IMR-90 (cell line): ENCODE measurements at places on chromosomes 16 and 17. TPM values are rescaled to one million over a fixed set of nuclear protein-coding genes. Genes with fewer than 3 reads are reported as not detected.

The PDE6G gene
- polyA plus RNA-seq, result 1.3 and 2.7 TPM in 2 replicates

The HCRT gene
- not detected in 2 replicates for polyA plus RNA-seq

The GAS2L2 gene
- polyA plus RNA-seq, result 0.02 and 0.03 TPM in 2 replicates

The TMEM114 gene
- polyA plus RNA-seq, result not detected in 2 replicates

The SLC46A1 gene
- 3.9 and 4.0 TPM in 2 replicates for polyA plus RNA-seq

GRCh38 chr17:8709006-8709405, 35.6 kb downstream of the CCDC42 start:
- H3K4me3 ChIP-seq, result no peak overlapping the region
- H3K36me3 ChIP-seq, result no peaks in the 10 kb centered on the region
- H3K27me3 ChIP-seq, result no peaks in the 10 kb centered on the region
- H3K4me1 ChIP-seq, result no peaks in the 10 kb centered on the region
- H3K27ac ChIP-seq, result no peak overlapping the region

- no peaks in the 10 kb centered on the region for H3K27me3 ChIP-seq
- H3K27ac ChIP-seq, result no peak overlapping the region
- H3K4me1 ChIP-seq, result no peaks in the 10 kb centered on the region
- no peak overlapping the region for H3K4me3 ChIP-seq
Measured at GRCh38 chr16:28981517-28981916, 3.3 kb upstream of the LAT start.

GRCh38 chr17:64455993-64456885, 7.3 kb downstream of the MILR1 start:
- no peak for DNase-seq
- H3K36me3 ChIP-seq, result no peaks in the 10 kb centered on the region
- peaks cover 8% of the 10 kb centered on the region for H3K4me1 ChIP-seq

- H3K36me3 ChIP-seq, result no peaks in the 10 kb centered on the region
- peaks cover 3% of the 10 kb centered on the region; the same call in 1 of the 2 replicates for H3K4me1 ChIP-seq
- no peak overlapping the region for H3K27ac ChIP-seq
- peaks cover 4% of the 10 kb centered on the region for H3K27me3 ChIP-seq
Measured at GRCh38 chr17:65278050-65278819, 141.1 kb downstream of the RGS9 start.

DNA sequence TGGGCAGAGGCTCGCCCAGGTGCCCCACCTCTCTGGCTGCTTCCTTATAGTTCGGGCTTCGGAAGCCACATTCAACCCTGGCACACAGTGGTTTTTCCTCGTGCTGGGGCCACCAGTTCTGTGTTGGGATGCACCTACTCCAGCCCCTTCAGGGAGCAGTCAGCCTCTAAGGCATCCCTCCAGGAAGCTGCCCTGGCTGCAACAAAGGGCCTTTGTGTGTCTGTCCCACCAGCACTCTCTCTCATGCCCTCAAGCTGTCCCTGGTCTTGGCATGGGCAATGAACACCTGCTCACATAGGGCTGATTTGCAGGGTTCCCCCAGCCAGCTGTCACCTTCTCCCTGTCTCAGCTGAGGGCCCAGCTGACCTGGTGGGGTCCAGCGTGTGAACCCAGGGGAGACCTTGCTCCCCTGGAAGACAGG, 754 bp upstream of the NOXO1 start:
- H3K27me3 ChIP-seq, result peaks cover 31% of the 10 kb centered on the region; the same call in 1 of the 2 replicates
- H3K4me3 ChIP-seq, result no peak overlapping the region
- peaks cover 8% of the 10 kb centered on the region for H3K4me1 ChIP-seq
- peaks cover 34% of the 10 kb centered on the region for H3K36me3 ChIP-seq

DNA sequence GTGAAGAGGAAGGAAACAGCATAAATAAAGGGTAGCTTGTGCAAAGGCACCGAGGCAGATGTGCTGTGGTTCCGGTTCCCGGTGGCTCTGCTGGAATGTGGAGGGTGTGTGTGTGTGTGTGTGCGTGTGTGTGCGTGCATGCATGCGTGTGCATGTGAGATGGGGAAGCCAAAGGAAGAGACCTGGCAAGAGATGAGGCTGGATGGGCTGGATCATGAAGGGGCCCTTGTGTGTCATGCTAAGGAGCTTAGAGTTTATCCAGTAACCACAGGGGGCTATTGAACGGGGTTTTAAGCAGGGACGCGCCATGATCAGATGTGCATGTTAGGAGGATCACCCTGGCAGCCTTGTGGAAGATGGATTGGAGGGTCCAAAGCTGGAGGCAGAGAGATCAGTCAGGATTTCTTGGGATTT, 8.3 kb downstream of the WSCD1 start:
- H3K4me3 ChIP-seq, result no peak overlapping the region
- no peaks in the 10 kb centered on the region for H3K27me3 ChIP-seq
- no peaks in the 10 kb centered on the region for H3K36me3 ChIP-seq
- no peak for DNase-seq
